ENCODE measurements at places on chromosomes 5 and 9.
A peak's percentile ranks its signal among the peaks of the same experiment; 100 is the strongest.

- DNase-seq = no peak
These were observed 467.2 kb downstream of the KIF4B start for GRCh38 chr5:155480731-155481131.

DNA sequence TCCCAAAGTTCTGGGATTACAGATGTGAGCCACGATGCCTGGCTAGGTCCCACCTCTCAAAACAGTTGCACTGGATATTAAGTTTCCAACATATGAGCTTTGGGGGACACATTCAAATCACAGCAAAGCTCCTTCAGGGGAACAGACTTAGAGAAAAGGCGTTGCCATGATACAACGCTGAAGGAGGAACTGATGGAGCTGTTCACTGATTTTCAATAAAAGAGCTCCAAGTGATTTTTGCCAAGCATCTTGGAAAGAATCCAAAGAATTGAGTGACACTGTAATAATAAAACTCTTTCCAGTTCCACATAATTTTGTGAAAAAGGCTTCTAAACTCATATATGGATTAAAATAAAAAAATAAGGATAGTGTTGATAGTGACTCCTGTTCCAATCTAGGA is 72.5 kb downstream of the CSNK1A1 start:
- DNase-seq = no peak

DNA sequence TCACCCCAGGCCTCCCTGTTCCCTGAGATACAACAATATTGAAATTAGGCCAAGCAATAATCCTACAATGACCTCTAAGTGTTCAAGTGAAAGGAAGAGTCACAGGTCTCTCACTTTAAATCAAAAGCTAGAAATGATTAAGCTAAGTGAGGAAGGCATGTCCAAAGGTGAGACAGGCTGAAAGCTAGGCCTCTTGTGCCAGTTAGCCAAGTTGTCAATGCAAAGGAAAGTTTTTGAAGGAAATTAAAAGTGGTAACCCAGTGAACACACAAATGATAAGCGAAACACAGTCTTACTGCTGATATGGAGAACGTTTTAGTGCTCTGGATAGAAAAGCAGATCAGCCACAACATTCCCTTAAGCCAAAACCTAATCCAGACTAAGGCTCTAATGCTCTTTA is 39.8 kb downstream of the PTAR1 start:
- no peak for DNase-seq

DNA sequence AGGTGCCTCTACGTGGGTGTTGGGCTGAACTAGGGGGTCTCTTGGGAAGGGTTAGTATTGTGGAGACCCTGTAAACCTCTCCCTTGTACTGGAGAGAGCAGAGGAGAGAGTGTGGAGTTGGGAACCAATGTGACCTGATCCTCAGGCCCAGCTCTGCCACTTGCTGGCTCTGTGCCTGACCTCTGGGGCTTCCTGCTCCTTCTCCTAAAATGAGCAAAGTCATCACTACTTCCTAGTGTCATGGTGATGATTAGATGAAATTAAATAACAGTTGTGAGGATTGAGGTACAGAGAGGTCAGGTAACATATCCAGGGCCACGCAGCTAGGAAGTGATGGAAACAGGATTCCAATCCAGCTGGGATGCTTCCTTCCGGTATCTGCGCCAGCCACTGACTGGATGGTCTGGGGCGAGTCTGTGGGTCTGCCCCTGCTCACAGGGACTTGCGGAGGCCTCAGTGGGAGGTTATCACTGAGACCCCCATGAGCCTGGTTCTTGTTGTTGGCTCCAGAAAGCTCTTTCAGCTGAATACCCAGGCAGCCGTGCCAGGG is 9.2 kb downstream of the GALNT10 start:
- DNase-seq = no peak

DNA sequence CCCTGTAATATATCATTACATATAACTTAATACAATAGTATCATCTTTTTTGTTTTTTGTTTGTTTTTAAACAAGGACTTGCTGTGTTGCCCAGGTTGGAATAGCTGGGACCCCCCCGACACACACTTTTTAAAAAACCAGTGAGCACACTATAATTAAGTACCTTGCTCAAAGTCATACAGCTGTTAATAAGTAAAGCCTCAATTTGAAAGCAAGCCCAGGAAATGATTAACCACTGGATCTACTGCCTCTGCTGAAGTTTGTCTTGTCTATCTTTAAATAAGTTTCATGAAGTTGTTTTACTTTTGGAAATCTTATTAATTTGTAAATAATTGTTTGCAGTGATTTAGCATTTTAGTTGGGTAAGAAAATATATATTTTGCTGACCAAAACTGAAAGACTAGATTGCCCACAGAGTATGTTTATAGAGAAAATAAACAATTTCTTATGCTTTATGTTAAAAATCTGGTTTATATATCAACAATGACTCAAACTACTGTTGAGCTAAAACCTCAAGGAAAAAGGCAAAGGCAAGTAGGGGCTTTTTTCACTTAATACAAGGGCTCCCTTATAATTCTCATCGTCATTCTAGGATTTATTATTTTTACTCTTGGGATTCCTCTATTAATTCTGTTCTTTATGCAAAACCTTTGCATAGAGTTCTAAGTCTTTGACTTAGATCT is 5.8 kb upstream of the CARNMT1 start:
- peak; percentile 21 for DNase-seq

Data from hepatic stellate cell (primary cell).